ENCODE measurements at places on chromosomes 12 and 14.

DNA sequence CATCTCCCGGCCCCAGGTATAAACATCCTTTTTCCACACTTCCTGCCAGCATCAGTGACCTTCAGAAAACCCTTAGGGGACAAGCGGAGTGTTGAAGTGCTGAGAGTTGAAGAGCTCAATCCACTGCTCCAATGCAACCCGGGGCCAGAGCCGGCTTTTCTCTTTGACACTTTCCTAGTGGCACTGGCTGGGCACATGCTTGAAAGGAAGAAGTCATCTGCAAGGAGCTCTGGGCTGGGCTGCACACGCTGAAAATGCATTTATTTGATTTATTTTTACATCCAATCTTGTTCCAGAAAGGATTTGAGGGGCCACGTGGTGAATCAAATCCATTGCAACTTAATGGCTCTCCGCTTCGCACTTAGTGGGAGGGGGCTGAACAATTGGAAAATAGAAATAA is 229.0 kb upstream of the DIO3 start:
- no peak for DNase-seq

DNA sequence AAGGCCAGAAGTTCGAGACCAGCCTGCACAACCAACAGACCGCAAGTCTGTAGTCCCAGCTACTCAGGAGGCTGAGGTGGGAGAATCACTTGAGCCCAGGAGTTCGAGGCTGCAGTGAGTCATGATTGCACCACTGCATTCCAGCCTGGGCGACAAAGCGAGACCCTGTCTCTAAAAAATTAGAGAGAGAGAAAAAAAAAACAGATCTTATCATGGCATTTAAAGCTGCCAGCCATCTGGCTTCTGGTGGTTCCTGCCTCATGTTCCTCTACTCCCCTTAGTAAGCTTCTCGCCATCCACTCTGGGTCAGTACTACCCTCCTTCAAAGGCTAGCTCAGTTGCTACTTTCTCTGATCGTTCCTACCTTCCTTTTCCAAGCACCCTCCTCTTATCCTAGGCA is 16.1 kb downstream of the CLSTN3 start:
- no peak for DNase-seq

DNA sequence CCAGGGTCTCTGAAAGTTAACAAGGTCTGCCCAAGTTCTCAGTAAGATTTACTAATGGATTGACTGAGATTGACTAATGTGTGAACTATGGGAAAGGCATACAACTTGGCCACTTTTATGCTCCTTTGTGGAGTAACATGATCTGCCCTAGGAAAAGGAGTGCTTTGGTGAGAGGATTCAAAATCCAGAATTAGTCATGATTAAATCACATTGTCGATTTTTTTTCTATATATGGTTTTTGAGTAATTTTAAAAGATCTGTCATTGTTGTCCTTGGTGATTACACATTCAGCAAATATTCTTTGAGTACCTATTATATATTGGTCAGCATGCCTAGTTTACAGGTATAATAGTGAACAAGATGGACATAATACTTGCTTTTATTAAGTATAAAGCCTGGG is 147.7 kb upstream of the SYT10 start:
- DNase-seq = no peak

DNA sequence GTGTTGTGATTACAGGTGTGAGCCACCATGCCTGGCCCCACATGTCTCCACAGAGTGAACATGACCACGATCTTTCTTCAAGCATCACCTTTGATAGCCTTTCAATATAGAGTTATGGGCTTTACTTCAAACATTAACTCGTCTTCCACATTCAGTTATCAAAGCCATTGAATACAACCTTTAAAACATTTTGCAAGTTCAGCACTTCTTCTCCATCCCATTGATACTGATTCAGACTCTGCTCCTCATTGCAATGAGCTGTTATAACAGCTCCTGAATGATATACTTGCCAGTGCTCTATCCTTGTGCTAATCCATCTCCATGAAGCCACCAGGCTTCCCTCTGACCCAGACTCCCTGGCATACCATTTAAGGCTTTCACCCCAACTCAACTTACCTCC is 223.5 kb upstream of the EEA1 start:
- DNase-seq = no peak

- no peak for DNase-seq
Observed at GRCh38 chr12:113271853-113272561, 50.7 kb downstream of the TPCN1 start.

DNA sequence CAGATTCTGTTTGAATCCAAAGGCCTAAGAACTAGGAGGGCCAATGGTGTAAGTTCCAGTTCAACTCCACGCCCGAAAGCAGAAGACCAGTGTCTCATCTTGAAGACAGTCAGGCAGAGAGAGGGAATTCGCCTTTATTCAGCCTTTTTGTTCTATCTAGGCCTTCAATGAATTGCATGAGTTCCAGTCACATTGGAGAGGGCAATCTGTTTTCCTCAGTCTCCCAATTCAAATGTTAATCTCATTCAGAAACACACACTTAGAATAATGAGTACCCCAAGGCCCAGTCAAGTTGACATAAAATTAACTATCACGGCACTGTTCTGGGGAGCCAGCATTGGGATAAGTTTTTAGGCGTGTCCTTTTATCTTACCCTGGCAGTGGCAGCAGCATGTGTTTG is 65.8 kb downstream of the C14orf39 start:
- no peak for DNase-seq

DNA sequence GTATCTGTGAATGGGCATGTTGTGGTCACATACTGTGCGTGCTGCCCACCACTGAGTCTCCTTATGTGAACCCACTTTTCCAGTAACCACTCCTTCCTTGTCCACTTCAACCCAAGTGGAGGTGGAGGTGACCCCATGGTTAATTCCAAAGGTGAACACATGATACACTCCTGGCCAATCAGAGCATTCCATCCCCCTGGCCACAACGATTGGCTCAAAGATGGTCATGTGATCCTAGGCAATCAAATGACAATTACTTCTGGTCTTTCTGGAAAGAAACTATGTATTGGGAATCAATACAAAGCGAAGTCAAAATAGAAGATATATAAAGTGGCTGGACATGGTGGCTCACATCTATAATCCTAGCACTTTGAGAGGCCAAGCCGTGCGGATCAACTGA is 20.2 kb upstream of the CCDC60 start:
- no peak for DNase-seq

DNA sequence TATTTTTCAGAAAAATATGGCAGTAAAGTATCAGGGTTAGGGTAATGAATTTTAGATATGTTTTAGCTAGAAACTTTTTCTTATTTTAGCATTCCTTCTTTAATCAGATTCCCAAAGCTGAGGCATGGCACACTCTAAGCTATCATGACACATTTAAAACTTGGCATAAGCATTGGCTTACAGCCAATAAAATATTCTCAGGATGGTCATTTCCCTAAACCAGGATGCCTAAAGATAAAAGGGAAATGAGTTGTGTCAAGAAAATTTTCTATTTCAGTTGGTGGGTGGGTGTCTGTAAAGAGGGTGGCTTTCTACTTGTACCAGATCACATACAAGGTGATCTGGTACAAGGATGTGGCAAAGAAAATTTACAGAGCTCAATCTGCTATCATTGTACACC is 47.8 kb downstream of the PEBP1 start:
- DNase-seq = no peak

GRCh38 chr12:112936927-112937326 is 1.3 kb upstream of the OAS3 start:
- DNase-seq = no peak

GRCh38 chr14:67467134-67467533 is 21.4 kb downstream of the TMEM229B start:
- DNase-seq = no peak

- no peak for DNase-seq
Observed at GRCh38 chr12:54270345-54270744, 9.6 kb downstream of the CBX5 start.

GRCh38 chr12:16531621-16532020 is 74.3 kb downstream of the LMO3 start:
- peak; percentile 98 for DNase-seq

GRCh38 chr12:110077800-110078199 is 29.5 kb upstream of the C12orf76 start:
- DNase-seq = no peak

- DNase-seq = peak; percentile 10
Observed at GRCh38 chr12:18922851-18923250, 184.9 kb downstream of the CAPZA3 start.

GRCh38 chr14:44030831-44031383 is 476.2 kb downstream of the FSCB start:
- no peak for DNase-seq

GRCh38 chr12:130152386-130152785 is 9.9 kb upstream of the FZD10 start:
- DNase-seq = no peak

GRCh38 chr14:105841022-105842009 is 314.9 kb downstream of the TMEM121 start:
- no peak for DNase-seq

- no peak for DNase-seq
Observed at GRCh38 chr14:100222224-100223093, 16.5 kb upstream of the YY1 start.

DNA sequence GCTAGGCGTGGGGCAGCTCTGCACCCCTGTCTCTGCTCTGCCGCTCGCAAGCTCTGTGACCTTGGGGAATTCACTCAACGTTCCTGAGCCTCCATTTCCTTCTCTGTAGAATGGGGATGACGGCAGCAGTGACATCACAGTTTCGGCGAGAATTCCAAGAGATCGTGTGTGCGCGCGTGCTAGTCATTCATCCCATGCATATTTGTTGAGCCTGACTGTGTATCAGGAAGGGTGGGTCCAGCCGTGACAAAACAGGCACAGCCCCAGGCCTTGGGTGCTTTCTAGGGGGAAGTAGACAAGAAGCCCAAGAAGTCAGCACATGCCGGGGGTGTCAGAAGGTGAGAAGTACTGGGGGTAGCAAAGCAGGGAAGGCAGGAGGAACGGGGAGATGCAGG is 145.6 kb upstream of the NCOR2 start:
- DNase-seq = no peak

DNA sequence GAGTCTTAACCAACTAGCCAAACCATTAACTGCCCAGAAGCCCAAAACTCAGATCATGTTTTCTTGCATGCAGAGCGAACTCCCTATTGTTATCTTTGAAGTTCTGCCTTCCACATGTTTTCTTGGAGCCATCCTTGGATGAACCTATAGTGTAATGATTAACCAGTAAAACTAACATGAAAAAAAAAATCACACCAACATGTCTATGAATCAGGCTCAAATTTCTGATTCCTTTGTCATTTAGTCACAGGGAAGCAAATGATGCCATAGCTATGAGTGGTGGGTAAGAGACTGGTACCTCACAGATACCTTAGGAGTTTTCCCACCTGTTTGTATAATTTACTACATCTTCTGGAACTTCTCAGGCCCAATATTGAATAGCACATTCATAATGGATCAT is 70.7 kb downstream of the PTPRO start:
- no peak for DNase-seq

- DNase-seq = no peak
Observed at GRCh38 chr12:122681814-122682213, 21.3 kb downstream of the HCAR2 start.

DNA sequence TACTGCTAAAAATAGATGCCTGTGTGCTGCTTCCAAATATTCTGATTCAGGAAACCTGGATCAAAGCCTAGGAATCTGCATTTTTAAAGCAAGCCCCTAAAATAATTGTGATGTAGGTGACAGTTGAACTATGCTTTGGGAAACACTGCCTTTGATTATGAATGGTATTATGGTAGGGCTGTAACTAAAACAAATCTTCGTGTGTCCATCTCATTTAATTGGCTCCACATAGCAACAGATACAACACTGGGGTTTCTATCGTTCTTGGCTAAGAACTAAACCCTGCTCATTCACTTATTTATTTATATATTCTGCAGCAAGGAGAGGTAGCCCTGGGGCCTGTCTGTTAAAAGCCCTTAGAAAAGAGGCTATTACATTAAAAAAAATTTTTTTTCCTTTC is 23.0 kb upstream of the ITGA5 start:
- no peak for DNase-seq

GRCh38 chr12:90343966-90344365 is 611.0 kb downstream of the CCER1 start:
- DNase-seq = no peak

GRCh38 chr12:109346920-109347319 is 780 bp upstream of the MYO1H start:
- DNase-seq = no peak

GRCh38 chr12:65152012-65152411 is 17.4 kb upstream of the LEMD3 start:
- no peak for DNase-seq

DNA sequence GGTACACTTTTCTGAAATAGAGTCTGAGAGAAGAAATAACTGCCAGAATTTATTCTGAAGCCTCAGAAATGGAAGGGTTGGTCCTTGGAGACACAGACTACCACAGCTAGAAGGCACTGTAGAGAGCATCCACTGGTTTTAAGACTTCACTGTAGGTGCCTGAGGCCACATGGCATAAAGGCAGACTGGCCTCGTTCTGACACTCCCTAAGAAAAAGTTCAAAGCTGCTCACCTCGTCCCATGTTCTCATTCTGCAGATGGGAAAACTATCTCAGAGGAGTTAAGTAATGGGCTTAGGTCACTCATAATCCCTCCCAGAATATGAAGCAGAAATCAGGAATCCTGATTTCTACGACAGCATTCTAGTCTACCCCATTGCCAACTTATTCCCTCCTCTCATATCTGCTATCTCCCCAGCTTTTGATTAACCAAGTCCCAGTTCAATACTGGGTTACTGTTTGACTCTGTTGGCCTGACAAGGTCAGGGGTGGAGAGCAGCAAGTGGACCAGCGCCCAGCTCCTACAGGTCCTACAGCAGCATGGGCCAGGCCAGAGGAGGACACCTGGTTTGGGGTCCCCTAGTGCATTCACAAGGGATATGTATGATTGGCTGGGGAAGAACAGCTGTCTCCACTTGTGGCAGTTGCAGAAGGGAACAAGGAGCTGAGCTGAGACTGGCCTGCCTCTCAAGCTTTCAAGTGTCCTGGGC is 3.7 kb downstream of the ITGA5 start:
- DNase-seq = no peak

GRCh38 chr12:18283831-18284230 is 22.5 kb downstream of the PIK3C2G start:
- DNase-seq = no peak

- DNase-seq = no peak
Observed at GRCh38 chr12:74563927-74564326, 26.3 kb downstream of the ATXN7L3B start.

- no peak for DNase-seq
Observed at GRCh38 chr14:68945190-68945584, 33.9 kb downstream of the ACTN1 start.

- no peak for DNase-seq
Observed at GRCh38 chr14:63200035-63200740, 4.1 kb upstream of the RHOJ start.

GRCh38 chr14:98070536-98070935 is 1201.5 kb downstream of the BCL11B start:
- DNase-seq = peak; percentile 30

- no peak for DNase-seq
Observed at GRCh38 chr12:94504386-94504785, 44.7 kb upstream of the CEP83 start.
